Psoas muscle (tissue), 8 donors: ENCODE measurements at places on chromosomes 12 and 14. TPM values are rescaled to one million over a fixed set of nuclear protein-coding genes. Genes with fewer than 3 reads are reported as not detected.

RIN3 gene
- polyA plus RNA-seq = 2.9 TPM

TM9SF1 gene
- 43.4 TPM for polyA plus RNA-seq

RFX4 gene
- not detected for polyA plus RNA-seq

CLEC2A gene
- polyA plus RNA-seq = not detected

C1QL4 gene
- polyA plus RNA-seq = not detected

PTHLH gene
- polyA plus RNA-seq = 0.30 TPM

PLEKHG7 gene
- polyA plus RNA-seq = not detected

PLCZ1 gene
- not detected for polyA plus RNA-seq
